ENCODE measurements at places on chromosomes 1 and 21.
A peak's percentile ranks its signal among the peaks of the same experiment; 100 is the strongest.

- DNase-seq = no peak
Observed at GRCh38 chr1:30688920-30689794, 34.2 kb downstream of the MATN1 start.

GRCh38 chr1:220841293-220841692 lies 38.0 kb upstream of the HLX start:
- DNase-seq = no peak

DNA sequence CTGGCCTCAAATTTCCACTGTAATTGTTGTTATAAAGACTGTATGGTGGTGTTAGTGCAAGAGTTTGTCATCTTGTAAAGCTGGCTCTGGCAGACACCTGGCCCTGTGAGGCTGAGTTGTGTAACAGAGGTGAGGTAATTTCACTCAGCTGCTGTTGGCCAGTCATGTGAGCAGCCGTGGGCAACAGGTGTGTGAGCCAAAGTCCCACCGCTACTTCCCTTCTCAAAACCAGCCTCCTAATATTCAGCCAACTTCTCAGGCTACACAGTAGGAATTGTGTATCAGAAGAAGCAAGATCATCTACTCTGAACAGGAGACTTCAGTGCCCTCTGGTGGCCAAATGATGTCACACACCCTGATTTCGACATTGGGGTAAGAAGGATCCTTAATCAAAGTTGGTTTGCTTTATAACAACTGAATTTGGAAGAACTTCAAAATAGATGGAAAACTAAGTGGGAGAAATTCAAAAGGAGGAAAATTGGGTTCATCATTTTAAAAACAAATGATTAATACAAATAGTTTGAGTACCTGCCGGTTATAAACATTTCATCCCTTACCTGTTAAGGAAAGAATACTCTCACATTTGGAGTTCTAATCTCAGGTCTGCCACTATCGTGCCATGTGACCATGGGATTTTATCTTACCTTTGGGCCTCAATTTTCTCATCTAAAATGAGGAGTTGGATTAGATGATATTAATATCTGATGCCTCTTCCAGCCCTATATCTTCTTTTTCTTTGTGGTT lies 2.6 kb upstream of the CREG1 start:
- DNase-seq = peak; percentile 58

GRCh38 chr1:50095716-50096115 lies 13.0 kb upstream of the ELAVL4 start:
- no peak for DNase-seq

DNA sequence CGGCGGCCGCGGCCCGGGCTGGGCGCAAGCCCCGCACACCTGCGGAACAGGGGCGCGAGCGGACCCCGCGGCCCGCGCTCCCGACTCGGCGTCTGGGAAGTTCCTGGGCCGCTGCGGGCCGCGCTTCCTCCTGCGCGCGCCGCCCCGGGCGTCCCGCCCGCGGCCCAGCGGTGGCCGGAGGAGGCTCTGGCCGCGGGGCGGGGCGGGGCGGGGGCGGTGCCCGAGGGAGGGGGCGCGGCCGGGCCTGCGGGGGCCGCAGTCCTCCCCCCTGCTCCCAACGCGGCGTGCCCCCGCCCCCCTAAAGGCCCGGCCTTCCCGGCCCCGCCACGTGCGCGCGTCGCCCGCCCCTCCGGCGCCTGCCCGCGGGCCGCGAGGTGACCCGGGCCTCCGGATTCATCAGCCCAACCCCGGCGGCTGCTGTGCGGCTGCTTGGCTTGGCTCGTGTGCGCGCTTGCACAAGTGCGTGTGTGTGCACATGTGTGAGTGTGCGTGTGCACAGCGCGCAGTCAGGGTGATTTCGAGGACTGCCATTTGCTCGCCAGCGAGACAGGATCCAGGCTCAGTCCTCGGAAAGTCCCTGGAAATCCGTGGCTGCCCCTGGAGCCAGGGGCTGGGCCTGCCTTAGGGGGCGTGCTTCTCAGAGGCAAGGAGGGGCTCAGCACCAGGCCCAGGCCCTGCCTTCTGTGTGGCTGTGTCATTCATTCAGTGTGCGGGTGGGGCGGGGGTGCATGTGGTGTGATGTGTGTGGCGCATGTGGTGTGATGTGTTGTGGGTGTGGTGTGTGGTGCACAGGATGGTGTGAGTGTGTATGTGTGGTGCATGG lies at the start of gene C2CD2:
Gene C2CD2, minus strand, starts transcription at position 188 of the 823 bp plus-strand sequence. CDS start 370 bp downstream, outside the sequence.
- DNase-seq = no peak

- no peak for DNase-seq
Observed at GRCh38 chr1:41440321-41441085, 44.0 kb downstream of the EDN2 start.

- no peak for DNase-seq
Observed at GRCh38 chr1:220879509-220880361, 492 bp downstream of the HLX start.

GRCh38 chr1:64754173-64754572 lies 9.3 kb downstream of the RAVER2 start:
- no peak for DNase-seq

GRCh38 chr21:25709684-25710265 lies 24.9 kb downstream of the ATP5PF start:
- no peak for DNase-seq

- no peak for DNase-seq
Observed at GRCh38 chr1:6269296-6269695, 8.4 kb upstream of the GPR153 start.

GRCh38 chr1:158998781-158999161 lies 10.9 kb upstream of the IFI16 start:
- no peak for DNase-seq

DNA sequence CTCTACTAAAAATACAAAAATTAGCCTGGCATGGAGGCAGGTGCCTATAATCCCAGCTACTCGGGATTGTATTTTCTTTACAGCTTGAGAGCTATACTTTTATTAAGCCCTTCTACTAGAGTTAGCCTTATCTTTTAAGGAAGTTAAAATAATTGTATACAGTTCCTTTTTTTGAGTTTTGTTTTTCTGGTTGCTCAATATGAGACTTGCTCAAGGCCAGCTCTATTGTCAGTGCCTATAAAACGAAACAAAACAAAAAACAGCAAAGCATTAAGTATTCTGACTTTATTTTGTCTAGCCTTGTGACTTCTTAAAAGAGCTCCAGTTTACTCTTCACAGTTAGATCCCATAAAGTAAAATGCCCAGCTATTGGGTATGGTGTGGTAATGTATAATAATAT lies 17.2 kb downstream of the PKN2 start:
- DNase-seq = no peak

DNA sequence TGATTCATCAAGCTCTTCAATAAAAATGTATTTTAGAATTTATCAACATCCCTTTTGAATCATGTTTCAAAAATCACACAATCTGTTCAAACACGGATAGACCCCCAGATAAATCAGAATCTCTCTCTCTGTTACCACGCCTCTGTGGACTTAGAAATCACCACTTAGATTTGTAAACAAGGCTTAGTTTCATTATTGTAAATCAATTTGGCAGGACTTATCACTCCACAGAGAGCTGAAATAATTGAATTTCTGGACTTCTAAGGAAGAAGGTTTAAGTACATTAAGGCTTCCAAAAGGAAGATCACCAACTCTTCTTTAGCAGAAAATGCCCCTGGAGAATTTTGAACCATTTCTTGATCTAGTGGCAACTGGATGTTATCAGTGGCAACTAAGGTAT lies 100.4 kb downstream of the APP start:
- DNase-seq = no peak

GRCh38 chr21:34775793-34776192 lies 107.0 kb downstream of the CLIC6 start:
- no peak for DNase-seq

DNA sequence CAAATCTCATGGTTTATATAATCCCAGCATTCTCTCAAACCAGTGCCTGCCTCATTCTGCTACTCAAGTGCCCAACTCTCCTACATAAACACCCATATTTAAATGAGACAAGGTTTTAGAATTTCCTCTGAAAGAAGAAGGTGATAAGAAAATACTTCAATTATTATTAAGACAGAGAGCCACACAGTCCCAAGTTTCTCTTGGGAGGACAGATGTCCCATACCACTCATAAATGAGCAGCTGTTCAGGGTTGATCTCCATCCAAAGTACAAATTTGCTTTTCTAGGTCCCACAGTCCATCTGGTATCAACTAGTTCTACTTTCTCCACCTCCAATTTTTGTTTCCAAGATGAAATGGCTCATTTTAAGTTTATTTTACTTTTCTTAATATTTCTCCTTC lies 11.3 kb downstream of the DCAF8 start:
- DNase-seq = no peak

GRCh38 chr1:25715888-25716287 lies 84.1 kb upstream of the SELENON start:
- DNase-seq = no peak

GRCh38 chr1:75085931-75086330 lies 48.3 kb upstream of the LHX8 start:
- DNase-seq = no peak

Measured in T-helper 1 cell (primary cell).